ENCODE measurements at places on chromosomes 16 and 17. TPM values are rescaled to one million over a fixed set of nuclear protein-coding genes. Genes with fewer than 3 reads are reported as not detected.

The SRCIN1 gene
- total RNA-seq = 0.67 TPM

The KRT13 gene
- 138 TPM for total RNA-seq

The PSME3IP1 gene
- 69.3 TPM for total RNA-seq

The SEC14L5 gene
- 1.3 TPM for total RNA-seq

The MT1A gene
- total RNA-seq = 9.9 TPM

The PPP1R1B gene
- total RNA-seq = 12.2 TPM

DNA sequence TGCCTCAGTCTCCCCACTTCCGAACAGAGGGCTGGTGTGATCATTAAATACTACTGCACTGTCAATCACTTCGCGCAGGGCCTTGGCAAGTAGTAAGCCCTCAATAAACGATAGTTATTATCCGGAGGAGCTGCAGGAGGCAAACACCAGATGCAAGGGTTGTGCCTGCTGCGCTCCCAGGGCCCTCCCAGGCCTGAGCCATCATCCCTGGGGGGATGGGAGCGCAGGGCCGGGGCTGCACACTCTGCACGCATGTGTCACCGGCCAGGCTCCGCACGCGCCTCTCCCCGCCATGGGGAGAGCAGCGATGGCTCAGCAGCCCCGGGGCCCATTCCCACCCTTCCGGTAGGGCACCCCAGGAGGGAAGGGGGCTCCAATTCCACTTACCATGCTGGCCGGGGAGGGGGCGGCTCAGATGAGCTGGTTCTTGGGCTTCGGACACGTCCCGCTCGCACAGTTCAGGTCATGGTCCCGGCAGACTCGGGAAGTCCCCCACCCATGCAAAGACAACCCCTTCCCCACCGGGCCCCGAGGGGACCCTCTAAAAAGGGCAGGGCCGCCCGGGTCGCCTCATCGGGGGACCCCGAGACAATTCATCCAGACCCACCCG lies 681 bp downstream of the XPO6 start:
- H3K4me3 ChIP-seq = peak overlapping the region; percentile 97
- peaks cover 12% of the 10 kb centered on the region for H3K4me1 ChIP-seq
- H3K36me3 ChIP-seq = no peaks in the 10 kb centered on the region
- H3K27me3 ChIP-seq = no peaks in the 10 kb centered on the region
- peak overlapping the region; percentile 48 for H3K27ac ChIP-seq

- no peaks in the 10 kb centered on the region for H3K36me3 ChIP-seq
- peaks cover 12% of the 10 kb centered on the region for H3K4me1 ChIP-seq
- no peak overlapping the region for H3K27ac ChIP-seq
- H3K27me3 ChIP-seq = no peaks in the 10 kb centered on the region
Observed at GRCh38 chr17:77107506-77108433, 33.0 kb upstream of the SEC14L1 start.

DNA sequence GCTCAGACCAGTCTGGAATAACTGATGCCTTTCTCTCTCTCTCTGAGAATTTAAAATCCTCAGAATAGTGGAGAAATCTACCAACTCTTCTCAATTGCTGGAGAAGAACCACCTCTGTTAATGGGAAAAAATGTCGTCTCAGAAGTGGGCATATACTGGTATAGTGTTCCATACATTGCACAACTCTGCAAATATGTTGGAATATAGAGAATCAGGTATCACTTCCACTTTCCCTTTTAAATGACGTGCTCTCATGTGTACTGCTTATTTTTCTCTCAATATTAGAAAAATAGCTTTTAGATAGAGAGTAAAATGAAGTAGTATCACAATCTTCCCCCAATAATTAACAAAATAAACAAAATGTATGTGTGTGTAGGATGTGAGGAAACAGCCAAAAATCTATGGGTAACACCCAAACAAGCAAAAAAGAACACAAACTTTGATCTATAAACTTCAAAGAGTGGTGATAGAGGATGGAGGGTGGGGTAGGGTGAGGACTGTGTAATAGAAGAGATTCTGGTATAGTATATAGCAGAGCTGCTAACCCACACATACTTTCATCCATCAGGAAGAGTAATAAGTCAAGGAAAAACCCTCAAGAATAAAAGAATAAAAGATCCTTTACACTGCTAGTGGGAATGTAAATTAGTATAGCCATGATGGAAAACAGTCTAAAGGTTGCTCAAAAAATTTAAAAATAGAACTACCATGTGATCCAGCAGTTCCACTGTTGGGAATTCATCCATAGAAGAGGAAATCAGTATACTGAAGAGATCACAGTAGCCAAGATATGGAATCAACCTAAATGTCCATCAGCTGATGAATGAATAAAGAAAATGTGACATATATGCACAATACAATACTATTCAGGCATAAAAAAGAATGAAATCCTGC lies 46.9 kb downstream of the NFATC3 start:
- H3K36me3 ChIP-seq = no peaks in the 10 kb centered on the region
- no peaks in the 10 kb centered on the region for H3K27me3 ChIP-seq
- no peak overlapping the region for H3K4me3 ChIP-seq
- no peaks in the 10 kb centered on the region for H3K4me1 ChIP-seq
- ATAC-seq = no peak
- no peak overlapping the region for H3K27ac ChIP-seq

GRCh38 chr17:55825213-55825612 lies 74.4 kb downstream of the PCTP start:
- no peaks in the 10 kb centered on the region for H3K4me1 ChIP-seq
- no peaks in the 10 kb centered on the region for H3K27me3 ChIP-seq
- peaks cover 9% of the 10 kb centered on the region for H3K36me3 ChIP-seq
- no peak overlapping the region for H3K27ac ChIP-seq
- no peak overlapping the region for H3K4me3 ChIP-seq

- no peaks in the 10 kb centered on the region for H3K36me3 ChIP-seq
- peak overlapping the region; percentile 97 for H3K27ac ChIP-seq
- peak; percentile 14 for ATAC-seq
- H3K27me3 ChIP-seq = no peaks in the 10 kb centered on the region
Observed at GRCh38 chr16:21600031-21600773, 825 bp downstream of the METTL9 start.

GRCh38 chr17:41785859-41786226 lies 668 bp downstream of the JUP start:
- no peaks in the 10 kb centered on the region for H3K36me3 ChIP-seq
- ATAC-seq = no peak
- H3K4me3 ChIP-seq = peak overlapping the region; percentile 71
- peak overlapping the region; percentile 82 for H3K27ac ChIP-seq

DNA sequence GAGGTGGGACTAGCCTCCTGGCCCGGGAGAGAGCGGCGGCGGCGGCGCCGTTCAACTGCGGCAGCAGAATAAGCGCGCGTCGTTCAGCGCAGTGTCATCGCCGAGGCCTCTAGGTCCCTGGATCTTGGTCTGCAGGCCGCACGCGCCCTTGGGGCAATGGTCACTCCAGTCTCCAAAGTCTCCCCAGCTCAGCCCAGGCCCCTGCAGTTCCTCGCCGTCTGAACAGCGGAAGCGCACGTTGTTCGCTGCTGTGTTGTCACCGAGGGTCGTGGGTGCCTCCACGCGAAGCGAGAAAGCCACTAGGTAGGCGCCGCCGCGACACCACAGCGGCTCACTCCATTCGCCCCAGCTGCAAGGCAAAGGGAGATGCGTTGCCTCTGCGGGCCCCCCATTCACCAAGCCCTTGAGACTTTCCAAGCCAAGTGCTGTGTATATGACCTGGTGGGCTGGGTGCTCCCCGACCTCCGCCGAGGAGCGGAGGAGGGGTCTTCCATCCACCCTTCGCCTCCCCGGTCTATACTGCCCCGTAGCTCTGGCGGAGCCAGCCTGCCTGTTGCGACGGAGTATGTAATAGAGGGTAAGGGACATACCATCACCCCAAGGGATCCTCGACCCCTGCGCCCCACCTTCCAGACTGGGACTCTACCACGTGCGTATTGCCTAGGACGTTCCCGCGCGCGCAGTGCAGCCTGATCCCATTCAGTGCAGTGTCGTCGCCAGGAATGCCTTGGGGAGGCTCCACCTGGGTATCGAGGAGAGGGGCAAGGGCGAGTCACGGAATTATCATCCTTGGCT lies 656 bp downstream of the VMO1 start:
- peak overlapping the region; percentile 41 for H3K4me3 ChIP-seq
- H3K4me1 ChIP-seq = no peaks in the 10 kb centered on the region
- peaks cover 57% of the 10 kb centered on the region for H3K27me3 ChIP-seq
- peak overlapping the region; percentile 45 for H3K27ac ChIP-seq

DNA sequence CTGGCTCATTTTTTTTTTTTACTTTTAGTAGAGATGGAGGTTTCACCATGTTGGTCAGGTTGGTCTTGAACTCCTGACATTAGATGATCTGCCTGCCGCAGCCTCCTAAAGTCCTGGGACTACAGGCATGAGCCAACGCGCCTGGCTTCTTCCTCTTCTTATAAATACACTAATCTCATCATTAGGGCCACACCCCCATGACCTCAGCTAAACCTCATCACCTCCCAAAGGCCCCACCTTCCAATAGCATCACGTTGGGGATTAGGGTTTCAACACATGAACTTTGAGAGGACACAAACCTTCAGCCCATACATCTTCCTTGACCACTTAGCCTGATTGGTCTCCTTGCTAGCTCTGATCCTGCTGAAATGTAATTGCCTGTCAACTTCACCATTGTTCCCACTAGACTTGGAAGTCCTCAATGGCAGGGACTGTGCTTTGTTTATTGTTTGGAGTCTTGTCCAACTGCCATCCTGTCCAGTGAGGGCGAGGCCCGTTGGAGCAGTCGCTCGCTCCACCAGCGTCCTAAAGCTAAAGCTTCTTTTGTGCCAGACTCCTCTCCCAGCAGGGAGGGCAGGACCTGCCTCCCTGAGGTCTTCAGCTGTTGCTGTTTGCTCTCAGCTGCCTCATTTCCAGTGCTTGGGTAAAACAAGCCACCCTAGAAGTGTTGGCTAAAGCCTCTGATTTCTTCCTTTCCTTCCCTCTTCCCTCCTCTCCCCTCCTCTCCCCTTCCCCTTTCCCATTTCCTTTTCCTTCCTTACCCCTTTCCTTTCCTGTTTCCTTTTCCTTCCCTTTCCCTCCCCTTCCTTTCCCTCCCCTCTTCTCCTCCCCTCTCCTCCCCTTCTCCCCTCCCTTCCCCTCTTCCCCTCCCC lies 85.3 kb downstream of the HAPSTR1 start:
- H3K36me3 ChIP-seq = no peaks in the 10 kb centered on the region
- no peaks in the 10 kb centered on the region for H3K27me3 ChIP-seq
- no peak overlapping the region for H3K4me3 ChIP-seq
- ATAC-seq = no peak

GRCh38 chr17:83101805-83102480 lies 22.5 kb downstream of the METRNL start:
- peaks cover 3% of the 10 kb centered on the region for H3K36me3 ChIP-seq
- H3K27me3 ChIP-seq = peaks cover 35% of the 10 kb centered on the region
- ATAC-seq = peak; percentile 14
- H3K4me1 ChIP-seq = peaks cover 39% of the 10 kb centered on the region
- peak overlapping the region; percentile 76 for H3K27ac ChIP-seq
- H3K4me3 ChIP-seq = peak overlapping the region; percentile 4

- H3K36me3 ChIP-seq = no peaks in the 10 kb centered on the region
- H3K4me3 ChIP-seq = no peak overlapping the region
- H3K4me1 ChIP-seq = no peaks in the 10 kb centered on the region
- peaks cover 60% of the 10 kb centered on the region for H3K27me3 ChIP-seq
- no peak for ATAC-seq
Observed at GRCh38 chr17:60139438-60140285, 10.1 kb upstream of the CA4 start.

DNA sequence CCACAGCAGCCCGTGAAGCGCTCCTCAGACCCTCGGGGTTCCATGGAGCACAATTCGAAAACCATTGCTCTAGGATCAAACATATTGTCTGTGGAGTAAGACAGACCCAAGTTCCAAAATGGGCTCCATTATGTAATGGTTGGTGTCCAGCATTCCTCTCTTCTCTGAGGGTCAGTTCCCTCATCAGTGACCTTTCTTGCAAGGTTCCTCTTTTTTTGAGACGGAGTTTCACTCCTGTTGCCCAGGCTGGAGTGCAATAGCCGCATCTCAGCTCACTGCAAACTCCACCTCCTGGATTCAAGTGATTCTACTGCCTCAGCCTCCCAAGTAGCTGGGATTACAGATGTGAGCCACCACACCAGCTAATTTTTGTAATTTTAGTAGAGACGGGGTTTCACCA lies 28.4 kb downstream of the PLXDC1 start:
- ATAC-seq = no peak
- H3K27ac ChIP-seq = no peak overlapping the region
- H3K4me1 ChIP-seq = no peaks in the 10 kb centered on the region
- no peak overlapping the region for H3K4me3 ChIP-seq
- H3K36me3 ChIP-seq = no peaks in the 10 kb centered on the region

- no peaks in the 10 kb centered on the region for H3K27me3 ChIP-seq
- H3K4me3 ChIP-seq = no peak overlapping the region
- H3K27ac ChIP-seq = no peak overlapping the region
- peaks cover 95% of the 10 kb centered on the region for H3K36me3 ChIP-seq
- ATAC-seq = no peak
- H3K4me1 ChIP-seq = no peaks in the 10 kb centered on the region
Observed at GRCh38 chr16:89105599-89106151, 12.0 kb downstream of the ACSF3 start.

DNA sequence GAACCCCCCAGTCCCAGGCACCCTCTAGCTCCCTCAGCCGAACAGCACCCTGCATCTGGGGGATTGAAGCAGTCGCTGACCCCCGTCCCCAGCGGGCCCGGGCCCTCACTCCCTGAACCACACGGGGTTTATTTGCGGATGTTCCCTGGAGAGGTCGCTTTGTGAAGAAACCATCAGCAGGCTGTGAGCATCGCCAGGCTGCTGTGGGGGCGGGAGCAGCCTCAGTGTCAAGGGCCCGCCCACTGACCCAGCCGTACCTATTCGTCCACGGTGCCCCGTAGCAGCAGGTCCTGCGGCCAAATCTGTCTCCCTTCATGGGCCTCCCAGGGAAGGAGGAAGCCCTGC lies 6.4 kb upstream of the RAB40C start:
- ATAC-seq = no peak
- H3K27ac ChIP-seq = no peak overlapping the region
- peaks cover 25% of the 10 kb centered on the region for H3K36me3 ChIP-seq
- H3K4me1 ChIP-seq = peaks cover 13% of the 10 kb centered on the region
- no peak overlapping the region for H3K4me3 ChIP-seq
- H3K27me3 ChIP-seq = peaks cover 11% of the 10 kb centered on the region

DNA sequence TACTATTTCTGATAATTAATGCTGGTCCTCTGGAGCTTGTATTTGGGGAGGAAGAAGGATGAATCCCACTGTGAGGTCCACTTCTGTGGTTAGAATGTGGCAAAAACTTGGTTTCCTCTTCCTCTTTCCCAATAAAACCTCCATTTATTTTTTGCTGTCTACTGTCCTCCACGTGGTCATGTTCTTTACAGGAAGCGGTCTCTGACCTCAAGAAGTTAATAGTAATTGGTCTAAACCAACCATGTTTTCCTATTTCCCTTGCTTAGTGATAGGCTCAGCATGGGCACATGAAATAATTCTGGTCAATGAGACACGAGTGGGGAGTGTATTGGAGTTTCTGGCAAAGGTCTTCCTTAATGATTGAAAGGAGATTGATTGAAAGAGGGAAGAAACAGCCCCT lies 33.9 kb downstream of the CHP2 start:
- no peaks in the 10 kb centered on the region for H3K4me1 ChIP-seq
- no peak overlapping the region for H3K4me3 ChIP-seq
- no peak for ATAC-seq
- no peaks in the 10 kb centered on the region for H3K36me3 ChIP-seq

Data from gastroesophageal sphincter (tissue), 4 donors.